ENCODE measurements at places on chromosomes 16 and 17.

- no peak for DNase-seq
These were observed 44.7 kb downstream of the CYTH1 start for GRCh38 chr17:78737332-78737731.

DNA sequence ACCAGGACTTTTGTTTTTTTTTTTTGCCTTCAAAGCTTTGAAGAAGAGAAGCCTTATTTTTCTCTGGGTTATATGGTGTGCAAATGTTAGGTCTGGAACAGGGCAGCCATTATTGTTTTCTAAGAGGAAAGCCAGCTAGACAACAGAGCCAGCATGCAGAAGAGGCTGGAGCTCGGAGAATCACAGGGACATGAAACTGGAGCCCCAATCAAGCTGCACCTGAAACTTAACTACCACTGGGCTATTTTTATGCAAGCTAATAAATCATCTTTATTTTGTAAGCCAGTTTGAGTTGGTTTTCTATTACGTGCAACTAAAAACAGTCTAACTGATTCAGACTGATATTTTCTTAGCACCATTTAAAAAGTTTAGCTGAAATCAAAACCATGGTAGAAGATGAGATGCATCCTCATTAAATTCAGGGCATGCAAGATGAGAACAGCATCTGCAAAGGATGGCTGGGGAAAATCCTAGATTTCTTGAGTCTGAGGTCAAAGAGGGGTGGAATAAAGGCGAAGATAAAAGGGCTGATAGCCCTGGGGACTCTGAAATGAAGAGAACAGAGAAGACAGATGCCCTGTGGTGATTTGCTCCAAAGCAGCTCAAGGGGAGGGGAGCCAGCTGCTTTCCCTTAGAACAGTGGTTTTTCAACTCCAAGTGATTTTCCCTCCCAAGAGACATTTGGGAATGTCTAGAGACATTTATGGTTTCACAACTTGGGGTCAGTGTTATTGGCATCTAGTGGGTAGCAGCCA is 177.1 kb upstream of the WSCD1 start:
- no peak for DNase-seq

GRCh38 chr17:163514-164098 is 17.8 kb downstream of the DOC2B start:
- no peak for DNase-seq

DNA sequence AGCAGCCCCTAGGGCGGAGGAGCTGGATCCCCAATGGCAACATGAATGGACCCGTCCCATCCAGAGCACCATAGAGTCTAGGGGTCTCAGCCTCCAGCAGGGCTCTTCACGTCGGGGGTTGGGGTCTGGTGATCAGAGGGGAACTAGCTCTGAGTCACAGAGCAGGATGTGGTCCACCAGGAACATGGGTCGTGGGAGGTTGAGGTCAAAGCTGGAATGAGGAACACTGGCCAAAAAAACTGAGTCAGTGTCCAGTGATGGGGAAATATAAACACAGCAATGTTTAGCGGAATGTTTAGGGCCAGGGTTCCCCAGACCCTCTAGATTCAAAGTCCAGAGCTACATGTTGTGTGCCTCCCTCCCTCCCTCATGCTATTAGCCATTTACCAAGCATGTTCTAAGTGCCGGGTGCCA is 79.1 kb upstream of the C16orf82 start:
- DNase-seq, result no peak

GRCh38 chr16:57530104-57530521 is 6.3 kb downstream of the CCDC102A start:
- DNase-seq, result peak; percentile 78

DNA sequence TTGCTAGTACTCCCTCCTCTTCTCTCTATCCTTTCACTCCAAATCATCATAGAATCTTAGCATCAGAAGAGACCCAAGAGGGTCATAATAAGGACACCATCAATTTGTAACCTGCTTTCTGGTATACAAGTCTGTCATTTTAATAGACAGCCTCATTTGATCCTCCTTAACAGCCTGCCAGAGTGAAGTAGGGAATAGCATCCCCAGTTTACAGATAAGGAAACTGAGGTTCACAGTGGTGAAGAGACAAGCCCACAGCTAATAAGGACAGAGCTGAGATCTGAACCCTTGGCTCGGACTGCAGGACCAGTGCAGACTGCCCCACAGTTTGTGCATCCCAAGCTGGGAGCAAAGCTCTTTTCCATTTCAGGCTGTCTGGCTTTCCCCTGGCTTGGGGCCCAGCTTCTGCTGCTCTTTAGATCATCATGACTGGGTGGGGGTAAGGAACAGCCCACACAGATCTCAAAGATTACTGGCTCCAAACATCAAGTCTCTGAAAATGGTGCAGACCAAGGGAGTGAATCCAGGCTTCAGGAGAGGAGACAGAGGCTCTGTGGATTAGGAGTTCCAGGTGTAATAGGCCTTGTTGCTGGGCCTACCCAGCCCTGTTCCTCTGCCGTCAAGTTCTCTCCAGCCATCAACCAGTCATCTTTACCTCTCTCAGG is 10.3 kb upstream of the IGFBP4 start:
- DNase-seq, result no peak

DNA sequence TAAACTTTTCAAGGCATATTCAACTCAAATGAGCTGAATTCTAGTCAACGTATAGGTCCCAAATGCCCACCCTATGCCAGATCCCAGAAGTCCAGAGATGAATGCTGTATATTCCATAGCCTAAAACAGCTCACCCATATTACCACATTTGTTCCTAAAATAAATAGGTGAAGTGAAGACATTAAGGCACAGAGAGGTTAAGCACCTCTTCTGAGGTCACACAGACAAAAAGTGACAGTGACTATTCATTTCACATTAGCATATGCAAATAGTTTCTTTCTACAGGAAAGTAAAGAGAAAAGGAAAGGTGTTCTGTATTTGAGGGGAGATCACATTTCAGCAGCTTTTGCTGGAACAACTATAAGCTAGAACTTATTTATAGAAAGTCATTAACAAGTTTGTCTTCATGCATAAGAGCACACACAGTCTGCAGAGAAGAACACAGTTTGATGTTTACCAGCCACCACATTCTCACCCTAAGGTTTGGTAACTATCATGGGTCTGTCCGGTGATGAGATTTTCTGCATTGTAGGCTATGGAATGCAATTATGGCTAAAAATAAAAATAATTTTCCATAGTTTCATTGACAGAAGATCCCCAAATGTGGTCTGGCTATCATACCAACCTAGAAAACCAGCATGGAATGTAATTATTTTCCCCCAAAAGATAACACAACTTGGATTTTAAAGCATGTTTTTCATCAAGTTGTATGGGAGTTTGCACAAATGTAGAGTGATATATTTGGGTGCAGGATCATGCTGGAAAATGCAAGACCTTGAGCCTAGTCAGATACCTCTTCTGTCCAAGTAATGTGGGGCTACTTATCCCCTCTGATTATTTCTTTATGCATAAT is 402.1 kb downstream of the UTP18 start:
- DNase-seq, result no peak

DNA sequence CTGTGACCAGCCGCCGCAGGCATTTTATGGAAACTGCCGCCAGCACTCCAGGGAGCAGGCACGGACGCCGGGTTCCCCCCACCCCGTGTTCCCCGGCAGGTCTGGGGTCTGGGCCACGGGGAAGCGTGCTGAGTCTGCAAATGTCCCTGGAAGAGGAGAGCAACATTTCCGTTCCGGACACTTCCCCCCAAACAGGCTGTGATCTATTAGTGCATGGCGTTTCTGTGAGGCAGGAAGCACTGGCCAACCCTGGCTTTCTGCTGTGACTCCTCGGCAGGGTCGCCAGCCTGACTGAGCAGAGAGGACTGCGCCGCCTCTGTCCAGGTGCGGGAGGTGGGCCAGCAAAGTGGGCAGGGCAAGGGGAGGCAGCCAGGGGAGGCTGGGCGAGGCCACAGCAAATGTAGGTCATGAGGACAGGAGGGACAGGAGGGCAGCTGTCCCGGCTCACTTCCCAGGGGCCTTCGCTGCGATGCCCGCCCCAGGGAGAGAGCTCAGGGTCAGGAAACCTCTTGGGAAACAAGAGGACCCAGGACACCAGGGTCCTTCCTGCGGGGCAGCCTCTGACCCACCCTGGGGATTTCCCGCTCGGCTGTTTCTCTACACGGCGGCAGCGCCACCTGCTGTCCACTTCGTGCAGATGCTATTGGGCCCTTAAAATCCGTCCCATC is 9.5 kb downstream of the FOXF1 start:
- peak; percentile 44 for DNase-seq

DNA sequence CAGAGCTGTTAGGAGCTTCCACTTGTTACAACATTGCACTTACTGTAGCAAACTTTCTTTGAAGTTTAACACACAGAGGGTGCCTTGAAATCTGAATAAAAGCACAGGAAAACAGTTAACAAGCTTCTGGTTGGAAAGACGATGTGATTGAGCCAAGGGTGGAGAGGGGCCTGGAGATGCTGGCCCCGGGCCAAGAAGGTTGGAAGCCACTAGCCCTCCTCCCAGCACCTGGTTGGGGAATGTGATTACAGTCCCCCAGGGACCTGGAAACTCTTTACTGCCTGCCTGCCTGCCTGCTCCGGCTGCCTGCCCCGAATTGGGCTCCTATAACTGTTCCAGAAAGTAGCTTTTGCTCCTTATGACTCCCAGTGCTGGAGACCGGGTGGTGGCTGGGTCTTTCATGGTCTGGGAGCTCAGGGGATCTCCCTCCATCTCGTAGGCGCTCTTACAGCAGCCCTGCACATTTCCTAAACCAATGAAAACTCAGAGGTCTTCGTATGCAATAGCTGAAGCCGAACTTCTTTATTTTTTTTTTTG is 48.0 kb upstream of the ZFHX3 start:
- DNase-seq, result no peak

DNA sequence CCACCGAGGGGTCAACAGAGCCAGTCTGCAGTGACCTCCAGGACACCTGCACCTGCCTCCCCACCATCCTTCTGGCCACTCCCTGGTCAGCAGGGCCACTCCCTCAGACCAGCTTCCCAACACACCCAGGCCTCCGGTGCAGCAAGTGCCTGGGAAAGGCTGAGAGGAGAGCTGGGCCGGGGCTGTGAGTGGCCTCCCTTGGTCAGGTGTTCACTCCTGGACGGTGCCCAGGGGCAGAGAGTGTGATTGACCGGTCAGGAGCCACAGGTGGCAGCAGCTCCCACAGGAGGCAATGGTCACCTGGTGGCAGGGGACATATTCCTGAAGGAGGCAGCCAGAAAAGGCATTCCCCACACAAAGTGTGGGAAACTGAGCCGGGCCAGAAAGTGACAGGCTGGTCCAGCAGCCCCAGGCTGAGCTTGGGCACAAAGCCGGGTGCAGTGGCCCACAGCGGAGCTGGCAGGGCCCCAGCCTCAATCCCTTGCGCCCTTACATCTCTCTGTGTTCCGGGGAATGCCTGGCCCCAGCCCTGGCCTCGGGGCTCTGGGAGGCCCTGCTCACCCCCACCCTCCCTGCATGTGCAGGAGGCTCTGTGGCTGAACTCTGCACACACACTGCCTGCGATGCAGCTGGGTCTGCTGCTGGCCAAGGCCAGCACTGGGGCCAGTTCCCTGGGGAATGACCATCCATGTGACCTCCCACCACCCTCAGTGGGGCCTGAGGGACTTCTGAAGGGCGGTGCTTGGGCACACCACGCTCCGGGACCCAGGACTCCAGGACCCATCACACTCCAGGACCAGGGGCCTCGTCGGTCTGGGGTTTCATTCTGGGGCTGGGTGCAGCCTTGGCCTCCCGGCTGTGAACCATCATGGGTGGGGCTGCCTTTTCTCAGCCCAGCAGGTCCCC is 1.2 kb upstream of the C17orf99 start:
- no peak for DNase-seq

DNA sequence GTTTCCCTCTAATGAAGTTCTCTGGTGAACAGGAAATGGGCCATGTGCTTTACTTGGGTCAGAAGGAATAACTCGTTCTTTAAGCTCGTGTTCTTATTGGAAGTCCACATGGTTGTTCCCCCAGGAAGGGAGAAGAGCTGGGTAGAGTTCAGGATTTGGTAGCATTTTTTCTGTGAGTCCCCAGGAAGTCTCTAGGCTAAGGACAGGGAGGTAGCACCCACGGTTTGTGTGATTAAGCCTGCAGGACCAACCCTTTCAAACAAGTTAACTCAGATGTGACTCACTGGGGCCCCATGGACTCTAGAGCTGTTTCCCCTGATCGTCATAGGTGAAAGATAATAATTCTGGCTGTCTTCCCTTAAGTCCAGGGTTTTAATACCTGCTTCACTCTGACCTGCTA is 16.4 kb downstream of the SAP30BP start:
- no peak for DNase-seq

- no peak for DNase-seq
These were observed 93.3 kb downstream of the HELZ start for GRCh38 chr17:67151717-67152116.

- no peak for DNase-seq
These were observed 42.2 kb downstream of the MRM3 start for GRCh38 chr17:824378-824777.

- peak; percentile 22 for DNase-seq
These were observed 95.0 kb downstream of the PLCG2 start for GRCh38 chr16:81873843-81874752.

Data from activated CD4-positive, alpha-beta T cell treated with anti-CD3 and anti-CD28 coated beads for 4 hours (primary cell).